ENCODE measurements at places on chromosomes 7 and 10. TPM values are rescaled to one million over a fixed set of nuclear protein-coding genes. Genes with fewer than 3 reads are reported as not detected.

DNA sequence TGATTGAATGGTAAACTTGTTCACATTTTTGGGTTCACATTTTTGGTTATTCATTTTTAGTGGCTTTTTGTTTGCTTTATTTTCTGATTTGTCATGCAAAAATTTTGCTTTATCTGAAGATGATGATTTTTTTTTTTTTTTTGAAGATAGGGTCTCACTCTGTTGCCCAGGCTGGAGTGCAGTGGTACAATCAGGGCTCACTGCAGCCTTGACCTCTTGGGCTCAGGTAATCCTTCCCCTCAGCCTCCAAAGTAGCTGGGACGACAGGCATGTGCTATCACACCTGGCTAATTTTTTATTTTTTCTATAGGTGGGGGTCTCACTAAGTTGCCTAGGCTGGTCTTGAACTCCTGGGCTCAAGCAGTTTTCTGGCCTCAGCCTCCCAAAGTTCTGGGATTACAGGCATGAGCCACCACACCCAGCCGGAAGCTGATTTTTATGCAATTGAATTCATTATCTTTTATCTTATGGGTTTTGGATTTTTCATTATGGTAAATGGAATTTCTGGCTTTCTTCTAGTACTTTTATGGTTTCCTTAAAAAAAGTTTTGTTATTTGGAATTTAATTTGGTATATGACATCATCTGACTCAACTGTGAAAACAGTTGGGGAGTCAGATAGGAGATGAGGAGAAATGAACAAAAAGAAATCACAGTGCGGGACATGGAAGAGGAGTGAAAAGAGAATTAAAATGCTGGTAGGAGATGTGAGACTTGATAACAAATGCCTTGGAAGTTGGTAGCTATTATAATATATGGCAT, 158.7 kb downstream of the LRMDA start:
- no peak overlapping the region for H3K4me3 ChIP-seq
- no peaks in the 10 kb centered on the region for H3K36me3 ChIP-seq
- no peak for DNase-seq
- H3K27ac ChIP-seq: no peak overlapping the region
- H3K27me3 ChIP-seq: no peaks in the 10 kb centered on the region
- peaks cover 3% of the 10 kb centered on the region for H3K4me1 ChIP-seq

Gene IDI2
- total RNA-seq: 0.33 TPM

Gene RADIL
- total RNA-seq: 4.5 TPM

- peaks cover 7% of the 10 kb centered on the region for H3K36me3 ChIP-seq
- no peak overlapping the region for H3K27ac ChIP-seq
- no peaks in the 10 kb centered on the region for H3K27me3 ChIP-seq
Measured at GRCh38 chr7:107309296-107309695, 140.5 kb downstream of the HBP1 start.

Gene GRB10
- total RNA-seq: 40.6 TPM

- H3K27ac ChIP-seq: no peak overlapping the region
- no peak overlapping the region for H3K4me3 ChIP-seq
Measured at GRCh38 chr10:22058201-22058600, 54.7 kb upstream of the DNAJC1 start.

Gene MALRD1
- 0.47 TPM for total RNA-seq

- H3K27me3 ChIP-seq: peaks cover 6% of the 10 kb centered on the region
- H3K4me3 ChIP-seq: no peak overlapping the region
- peaks cover 7% of the 10 kb centered on the region for H3K4me1 ChIP-seq
- DNase-seq: no peak
Measured at GRCh38 chr10:58436071-58436470, 50.9 kb downstream of the TFAM start.

GRCh38 chr10:13857451-13857850, 270.7 kb downstream of the PRPF18 start:
- H3K36me3 ChIP-seq: no peaks in the 10 kb centered on the region
- DNase-seq: no peak
- H3K4me3 ChIP-seq: no peak overlapping the region
- H3K27ac ChIP-seq: peak overlapping the region; percentile 28

Gene GUSB
- 15.4 TPM for total RNA-seq

Gene APBB1IP
- total RNA-seq: 2.6 TPM

DNA sequence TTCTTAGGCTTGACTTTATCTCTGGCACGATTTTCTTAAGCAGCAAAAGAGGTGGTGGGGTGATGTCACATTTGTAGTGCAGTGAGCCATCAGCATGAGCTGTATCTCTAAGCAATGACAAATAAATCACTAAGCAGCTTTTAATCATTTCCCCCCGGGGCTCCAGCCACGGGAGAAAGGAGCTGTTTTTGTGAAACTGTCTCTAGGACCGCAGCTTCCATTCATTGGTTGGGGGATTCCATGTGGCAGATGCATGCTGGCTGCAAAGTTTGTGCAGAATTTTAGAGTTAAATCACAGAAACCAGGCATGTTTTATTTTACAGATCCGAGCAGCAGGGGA, 464 bp downstream of the KIAA1217 start:
- peaks cover 87% of the 10 kb centered on the region for H3K4me1 ChIP-seq
- H3K36me3 ChIP-seq: no peaks in the 10 kb centered on the region
- H3K27me3 ChIP-seq: no peaks in the 10 kb centered on the region
- peak overlapping the region; percentile 94 for H3K27ac ChIP-seq
- peak overlapping the region; percentile 77 for H3K4me3 ChIP-seq

DNA sequence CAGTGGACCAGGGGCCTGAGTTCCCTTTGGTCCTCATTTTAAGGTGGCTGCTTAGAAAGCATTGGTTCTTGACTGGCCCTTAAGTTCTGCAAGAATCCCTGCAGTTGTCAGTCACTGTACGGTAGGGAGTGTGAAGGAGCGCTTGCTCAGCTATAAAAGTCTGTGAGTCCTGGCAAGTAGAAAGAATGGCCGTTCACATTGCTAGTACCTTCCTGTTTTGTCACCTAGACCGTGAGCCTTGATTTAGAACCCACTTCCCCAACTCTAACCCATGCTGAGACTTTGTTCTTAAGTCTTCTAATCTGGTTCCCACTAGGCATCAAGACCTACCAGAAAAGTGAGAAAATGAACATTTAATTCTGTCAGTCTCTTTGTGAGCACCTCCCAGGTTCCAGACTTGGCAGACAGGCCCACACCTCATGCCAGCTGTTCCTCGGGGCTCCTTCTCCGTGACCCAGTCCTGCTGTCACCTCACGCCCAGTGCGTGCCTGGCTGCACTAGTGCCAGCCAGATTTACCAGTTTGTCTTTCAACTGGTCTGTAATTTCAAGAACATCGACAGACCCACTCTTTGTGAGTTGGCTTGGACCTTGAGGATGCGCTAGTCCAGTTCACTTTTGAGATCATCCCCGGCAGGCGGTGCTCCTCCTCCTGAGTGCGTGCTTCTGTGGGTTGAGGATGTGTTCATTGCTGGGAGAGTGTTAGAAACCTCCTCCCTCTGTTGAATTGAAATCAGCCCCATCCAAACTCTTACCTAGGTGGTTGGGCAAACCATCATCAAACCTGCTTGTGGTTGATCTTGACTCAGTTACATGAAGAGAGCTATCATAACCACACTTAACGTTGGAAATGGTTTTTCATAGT, 78.5 kb downstream of the SHH start:
- no peak for DNase-seq
- H3K4me1 ChIP-seq: peaks cover 50% of the 10 kb centered on the region
- no peak overlapping the region for H3K4me3 ChIP-seq
- peaks cover 18% of the 10 kb centered on the region for H3K36me3 ChIP-seq

Gene ETV1
- total RNA-seq: 59.7 TPM

DNA sequence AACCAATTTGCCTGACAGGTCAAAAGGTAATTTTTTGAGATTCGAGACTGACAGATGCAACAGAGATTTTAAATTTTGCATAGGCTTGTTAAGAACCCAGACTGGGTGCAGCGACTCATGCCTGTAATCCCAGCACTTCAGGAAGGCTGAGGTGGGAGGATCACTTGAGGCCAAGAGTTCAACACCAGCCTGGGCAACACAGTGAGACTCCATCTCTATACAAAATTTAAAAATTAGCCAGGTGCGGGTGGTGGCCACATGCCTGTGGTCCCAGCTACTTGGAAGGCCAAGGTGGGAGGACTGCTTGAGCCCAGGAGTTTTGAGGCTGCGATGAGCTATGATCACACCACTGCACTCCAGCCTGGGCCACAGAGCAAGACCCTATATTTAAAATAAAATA, 34.6 kb downstream of the AMZ1 start:
- DNase-seq: peak; percentile 0
- H3K27ac ChIP-seq: no peak overlapping the region
- no peak overlapping the region for H3K4me3 ChIP-seq
- no peaks in the 10 kb centered on the region for H3K27me3 ChIP-seq

Gene CPN1
- not detected for total RNA-seq

- peaks cover 43% of the 10 kb centered on the region for H3K4me1 ChIP-seq
- peak overlapping the region; percentile 46 for H3K4me3 ChIP-seq
Measured at GRCh38 chr10:88385601-88386203, 197.4 kb downstream of the RNLS start.

Gene CYP3A5
- total RNA-seq: not detected

Gene KCP
- total RNA-seq: 0.19 TPM

Gene ARMH3
- 58.9 TPM for total RNA-seq
